ENCODE measurements at places on chromosomes 11 and 22.
A peak's percentile ranks its signal among the peaks of the same experiment; 100 is the strongest.

GRCh38 chr11:107859459-107860239, 1.1 kb upstream of the SLC35F2 start:
- DNase-seq: peak; percentile 52

GRCh38 chr11:84173078-84173477, 886.9 kb upstream of the CCDC90B start:
- no peak for DNase-seq

DNA sequence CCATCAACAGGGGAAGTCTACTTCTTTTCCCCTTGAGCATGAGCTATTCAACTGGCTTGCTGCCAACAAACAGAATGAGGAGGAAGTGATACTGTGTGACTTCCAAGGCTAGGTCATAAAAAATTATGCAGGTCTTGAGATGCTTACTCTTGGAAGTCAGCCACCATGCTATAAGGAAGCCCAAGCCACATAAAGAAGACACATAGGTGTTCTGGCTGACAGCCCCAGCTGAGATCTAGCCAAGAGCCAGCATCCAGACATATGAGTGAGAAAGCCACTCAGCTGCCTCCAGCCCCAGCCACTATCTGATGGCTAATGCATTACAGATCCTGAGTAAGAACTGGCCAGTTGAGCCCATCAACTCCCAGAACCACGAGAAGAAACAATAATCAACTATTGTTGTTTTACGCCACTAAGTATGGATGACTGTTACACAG, 31.0 kb upstream of the PPP2R1B start:
- no peak for DNase-seq

GRCh38 chr11:122156940-122157382, 40.9 kb upstream of the BLID start:
- DNase-seq: no peak

- no peak for DNase-seq
Observed at GRCh38 chr11:86230921-86231434, 13.6 kb upstream of the EED start.

- no peak for DNase-seq
Observed at GRCh38 chr11:34749666-34750659, 129.1 kb downstream of the EHF start.

- peak; percentile 78 for DNase-seq
Observed at GRCh38 chr11:66883016-66883965, 26.4 kb downstream of the LRFN4 start.

- no peak for DNase-seq
Observed at GRCh38 chr11:10599388-10600175, 31.1 kb upstream of the LYVE1 start.

GRCh38 chr11:57842873-57843272, 81.3 kb downstream of the CTNND1 start:
- DNase-seq: no peak

DNA sequence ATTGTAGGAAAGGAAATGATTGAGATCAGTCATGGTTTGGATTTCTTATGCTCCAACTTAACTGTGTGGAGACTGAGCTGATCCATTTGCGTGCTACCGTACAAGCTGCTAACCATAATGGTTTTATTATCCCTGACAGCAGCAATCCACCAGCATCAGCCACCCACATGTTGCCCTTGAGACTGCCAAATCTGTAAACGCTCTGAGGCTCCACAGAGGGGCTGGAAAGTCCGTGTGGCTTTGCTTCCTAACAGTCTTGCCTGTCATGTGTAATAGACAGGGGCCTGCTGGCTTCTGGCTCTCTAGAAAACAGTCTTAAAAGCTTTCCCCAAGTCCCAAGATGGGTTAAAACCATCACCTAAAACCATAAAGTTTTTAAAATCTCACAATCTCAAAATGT, 30.1 kb downstream of the ATG16L2 start:
- no peak for DNase-seq

DNA sequence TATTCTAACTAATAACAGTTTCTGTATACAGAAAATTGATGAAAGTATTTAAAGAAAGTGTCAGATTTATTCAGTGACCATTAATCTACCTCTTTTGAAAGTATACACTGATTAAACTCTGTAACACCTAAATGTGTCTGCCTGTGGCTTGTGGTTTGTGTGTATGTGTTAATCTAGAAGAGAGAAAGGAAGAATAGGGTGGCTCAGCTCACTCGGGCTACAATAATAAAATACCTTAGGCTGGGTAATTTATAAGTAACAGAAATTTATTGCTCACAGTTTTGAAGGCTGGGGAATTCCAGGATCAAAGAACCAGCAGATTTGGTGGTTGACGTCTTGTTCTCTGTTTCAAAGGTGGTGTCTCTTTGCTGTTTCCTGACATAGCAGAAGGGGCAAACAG, 13.6 kb upstream of the OR5AS1 start:
- no peak for DNase-seq

DNA sequence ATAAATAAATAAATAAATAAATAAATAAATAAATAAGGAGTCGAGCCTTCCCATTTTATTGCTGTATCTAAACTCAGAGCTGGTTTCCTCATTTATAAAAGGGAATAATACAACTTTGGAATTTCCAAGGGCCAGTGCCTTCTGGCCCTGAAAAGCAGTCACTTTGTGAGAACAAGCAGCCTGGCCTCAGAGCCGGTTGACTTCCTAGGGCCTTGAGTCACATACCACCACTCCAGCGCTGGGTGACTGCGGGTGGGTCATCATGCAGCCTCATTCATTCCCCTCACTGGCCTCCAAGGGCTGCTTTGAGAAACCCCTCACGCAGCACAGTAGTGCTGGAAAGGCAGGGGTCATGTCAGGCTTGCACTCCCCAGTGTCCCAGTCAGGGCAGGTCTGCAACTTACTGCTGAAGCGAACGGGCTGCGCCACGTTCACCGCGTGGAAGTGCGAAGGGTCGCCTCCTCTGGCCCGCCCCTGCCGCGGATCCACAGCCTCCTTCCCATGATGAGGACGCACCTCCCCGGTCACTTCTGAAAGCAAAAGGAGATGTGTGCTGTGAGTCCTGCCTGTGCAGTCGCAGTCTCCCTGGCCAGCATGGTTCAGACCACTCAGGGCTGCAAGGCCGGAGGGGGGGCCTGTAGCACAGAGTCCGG, 54.4 kb downstream of the DGCR2 start:
- DNase-seq: no peak

GRCh38 chr11:47157805-47158204, 18.9 kb downstream of the ARFGAP2 start:
- DNase-seq: no peak

DNA sequence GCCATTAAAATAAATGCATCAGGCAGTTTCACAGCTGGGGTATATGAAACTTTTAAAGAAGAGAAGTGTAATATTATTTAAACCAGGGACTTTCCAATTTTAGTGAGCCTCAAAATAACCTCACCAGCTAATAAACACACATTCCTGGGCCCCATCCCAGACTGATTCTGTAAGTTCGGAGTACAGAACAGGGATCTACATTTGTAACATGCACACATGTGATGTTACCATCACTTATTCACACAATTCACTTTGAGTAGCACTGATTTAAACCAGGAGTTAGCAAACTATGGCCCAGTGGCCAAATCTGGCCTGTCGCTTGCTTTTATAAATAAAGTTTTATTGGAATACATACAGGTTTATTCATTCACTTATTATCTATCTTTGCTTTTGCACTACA, 62.0 kb downstream of the STK33 start:
- DNase-seq: no peak

GRCh38 chr11:42251984-42252383, 792.5 kb upstream of the LRRC4C start:
- no peak for DNase-seq

GRCh38 chr11:67646535-67647336, 3.8 kb downstream of the ACY3 start:
- peak; percentile 58 for DNase-seq

DNA sequence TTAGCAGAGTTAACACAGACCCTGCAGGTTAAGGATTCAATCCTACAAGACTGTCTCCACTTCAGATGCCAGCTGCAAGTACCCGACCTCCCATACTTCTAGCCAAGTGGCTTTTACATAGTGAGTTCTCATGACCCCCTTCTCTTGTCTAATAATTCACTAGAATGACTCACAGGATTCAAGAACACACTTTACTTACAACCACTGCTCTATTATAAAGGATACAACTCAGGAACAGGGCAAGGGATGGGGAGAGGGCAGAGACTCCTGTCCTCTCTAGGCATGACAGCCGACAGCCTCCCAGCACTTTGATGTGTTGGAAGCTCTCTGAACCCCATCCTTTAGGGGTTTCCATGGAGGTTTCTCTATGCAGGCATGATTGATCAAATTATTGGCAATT, 60.0 kb downstream of the MYO18B start:
- DNase-seq: no peak

GRCh38 chr11:86801364-86801763, 1.0 kb downstream of the PRSS23 start:
- no peak for DNase-seq

DNA sequence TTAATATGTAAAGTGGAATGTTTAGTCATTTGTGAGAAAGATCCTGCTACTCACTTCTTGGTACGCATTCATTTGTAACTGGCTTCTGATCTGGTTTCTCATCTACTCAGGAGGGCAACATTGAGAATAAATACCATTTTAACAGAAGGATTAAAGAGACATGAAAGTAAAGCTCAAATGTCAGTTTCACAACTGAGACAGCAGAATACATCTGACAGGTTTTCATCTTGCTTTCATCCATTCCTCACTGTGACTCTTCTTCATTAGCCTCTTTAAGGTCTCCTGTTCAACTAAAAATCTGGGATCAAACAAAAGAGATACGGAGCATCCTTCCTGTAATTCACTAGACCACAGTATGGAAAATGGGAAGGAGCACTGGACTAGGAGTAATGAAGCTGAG, 31.4 kb upstream of the CCDC89 start:
- no peak for DNase-seq

DNA sequence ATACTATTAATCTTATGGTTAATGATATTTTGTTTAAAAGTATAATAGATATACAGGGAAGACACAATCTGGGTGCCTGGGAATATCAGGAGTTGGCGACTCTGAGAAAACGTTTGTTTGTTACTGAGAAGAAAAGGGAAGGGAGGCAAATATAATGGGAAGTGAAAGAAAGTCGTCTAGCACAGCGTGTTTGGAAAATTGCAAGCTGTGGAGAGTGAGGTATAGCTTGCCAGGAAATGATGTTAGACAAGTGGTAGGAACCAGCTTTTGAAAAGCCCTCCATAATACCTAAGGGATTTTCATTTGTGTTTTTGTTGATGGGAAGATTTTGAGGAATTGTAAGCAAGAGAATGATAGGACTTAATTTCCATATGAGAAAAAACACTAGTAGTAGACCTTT, 322.2 kb downstream of the LUZP2 start:
- DNase-seq: no peak

DNA sequence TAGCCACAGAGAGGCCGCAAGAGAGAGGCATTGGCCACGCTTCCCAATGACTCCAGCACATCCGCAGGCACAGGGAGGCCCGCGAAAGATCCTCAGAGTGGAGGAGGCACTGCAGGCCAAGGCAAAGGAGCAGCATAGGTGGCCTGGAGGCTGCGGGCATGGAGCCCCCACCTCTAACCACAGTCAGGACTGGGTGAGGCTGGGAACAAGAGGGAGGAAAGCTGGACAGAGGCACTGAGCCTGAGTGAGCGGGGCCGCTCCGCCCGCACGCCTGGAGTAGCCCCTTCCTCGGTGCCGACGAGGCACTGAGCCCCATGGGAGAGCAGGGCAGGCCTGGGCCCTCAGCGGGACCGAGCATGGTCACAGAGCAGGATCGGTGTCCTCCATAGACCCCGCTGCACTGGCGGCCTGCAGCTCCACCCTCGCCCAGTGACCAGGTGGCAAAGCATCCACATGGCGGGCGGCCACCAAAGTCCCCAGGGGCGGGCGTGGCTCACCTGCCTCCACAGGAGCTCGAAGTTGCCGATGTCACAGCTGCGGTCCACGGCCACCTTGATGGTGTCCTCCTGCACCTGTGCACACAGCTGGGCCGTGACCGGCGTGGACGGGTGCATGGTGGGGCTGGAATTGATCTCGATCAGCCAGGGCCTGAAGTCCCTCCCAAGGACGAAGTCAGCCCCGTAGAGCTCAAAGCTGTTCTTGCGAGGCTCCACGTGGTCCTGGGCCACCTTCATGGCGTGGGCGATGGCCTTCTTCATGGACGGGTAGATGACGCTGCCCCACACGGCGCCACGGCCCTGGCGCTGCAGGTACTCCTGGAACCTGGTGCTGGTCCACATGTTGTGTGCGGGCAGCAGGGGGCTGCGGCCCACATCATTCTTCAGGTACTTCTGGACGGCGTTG, 18.9 kb upstream of the IL17REL start:
- no peak for DNase-seq

DNA sequence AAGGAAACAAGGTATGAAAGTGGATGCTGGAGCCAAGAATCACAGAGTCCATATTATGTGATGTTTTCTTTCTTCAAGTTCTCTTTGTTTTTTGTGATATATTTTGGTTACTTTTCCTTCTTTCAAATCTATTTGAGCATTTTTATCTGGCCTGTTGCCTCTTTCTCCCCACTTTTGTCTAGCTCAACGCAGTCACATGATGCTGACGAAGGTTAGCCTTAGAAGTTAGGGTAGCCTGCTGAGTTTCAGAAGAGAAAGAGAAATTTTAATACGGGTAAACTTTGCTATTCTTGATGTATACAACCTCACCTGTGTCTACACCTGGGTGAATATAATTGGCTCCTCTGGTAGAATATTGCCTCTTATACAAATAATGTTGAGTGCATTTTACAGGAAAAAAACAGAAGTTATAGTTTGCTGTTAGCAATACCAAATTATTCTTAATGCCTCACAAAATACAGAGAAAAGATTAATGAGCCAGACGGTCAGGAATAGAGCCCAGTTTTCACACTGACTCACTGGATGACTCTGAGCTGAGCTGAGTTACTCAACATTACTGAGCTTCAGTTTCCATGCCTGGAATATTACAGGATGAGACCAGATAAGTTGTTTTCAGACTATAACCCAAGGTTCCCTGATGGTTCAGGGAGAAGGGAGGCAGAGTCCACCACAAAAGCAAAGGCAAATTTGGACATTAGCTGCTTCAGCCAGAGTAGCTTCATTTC, 161.6 kb upstream of the BDNF start:
- no peak for DNase-seq

DNA sequence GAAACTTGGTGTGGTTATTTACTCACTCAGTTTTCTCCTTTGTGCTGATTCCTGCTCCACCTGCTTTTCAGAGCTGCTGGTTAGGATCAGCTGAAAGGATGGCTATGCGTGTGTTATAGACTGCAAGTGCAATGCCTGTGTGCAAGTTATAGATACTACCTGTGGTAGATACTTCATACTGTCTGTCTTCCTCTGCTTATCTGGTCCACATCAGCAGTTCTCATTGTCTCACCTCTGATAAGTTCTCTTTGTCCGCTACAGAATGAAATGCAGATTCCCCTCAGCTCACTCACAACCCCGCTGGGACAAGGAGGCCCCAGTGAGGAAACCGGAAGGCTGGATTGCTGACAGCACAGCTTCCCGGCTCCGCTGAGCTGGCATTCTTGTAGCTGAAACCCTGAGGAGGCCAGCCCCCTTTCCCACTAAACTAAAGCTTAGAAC, 37.5 kb upstream of the LYVE1 start:
- no peak for DNase-seq

- no peak for DNase-seq
Observed at GRCh38 chr11:60739114-60739513, 14.6 kb downstream of the MS4A18 start.
